SJSA1 (cell line): ENCODE measurements at places on chromosomes 2 and 18. TPM values are rescaled to one million over a fixed set of nuclear protein-coding genes. Genes with fewer than 3 reads are reported as not detected.

Gene MYO1B
- 87.6 and 106 TPM in 2 replicates for total RNA-seq

Gene CYRIA
- 1.00 and 1.7 TPM in 2 replicates for total RNA-seq

- no peaks in the 10 kb centered on the region for H3K36me3 ChIP-seq
- DNase-seq: no peak
- no peaks in the 10 kb centered on the region; the same call in 1 of the 2 replicates for H3K4me1 ChIP-seq
- no peak overlapping the region for H3K27ac ChIP-seq
- H3K4me3 ChIP-seq: no peak overlapping the region
These were observed 133.3 kb upstream of the SPRED2 start for GRCh38 chr2:65565681-65566080.

Gene KIF1A
- not detected in 2 replicates for total RNA-seq

Gene UNC80
- not detected in 2 replicates for total RNA-seq

DNA sequence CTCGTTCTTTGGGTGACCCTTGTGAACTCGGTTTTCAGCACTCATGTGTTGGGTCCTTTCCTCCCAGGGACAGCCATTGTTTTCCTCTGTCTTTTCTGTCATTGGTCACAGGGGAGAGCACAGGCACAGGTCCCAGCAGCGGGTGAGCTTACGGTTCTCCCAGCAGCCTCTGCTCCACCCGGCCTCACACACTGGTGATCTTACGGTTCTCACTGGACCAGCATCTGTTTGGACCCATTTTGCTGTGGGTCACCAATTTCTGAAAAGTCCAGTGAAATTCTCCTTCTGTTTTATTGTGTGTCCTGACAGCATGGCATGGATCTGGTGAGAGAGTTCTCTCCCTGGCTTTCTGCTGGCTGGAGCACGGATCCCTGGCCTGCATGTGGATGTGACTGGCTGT is 49.8 kb upstream of the ANKRD62 start:
- no peak overlapping the region for H3K4me3 ChIP-seq
- no peak for DNase-seq
- no peaks in the 10 kb centered on the region for H3K36me3 ChIP-seq
- H3K27ac ChIP-seq: no peak overlapping the region
- H3K27me3 ChIP-seq: no peaks in the 10 kb centered on the region

GRCh38 chr2:221549143-221549542 is 23.0 kb downstream of the EPHA4 start:
- H3K4me3 ChIP-seq: no peak overlapping the region
- H3K27ac ChIP-seq: no peak overlapping the region
- DNase-seq: no peak
- no peaks in the 10 kb centered on the region for H3K27me3 ChIP-seq
- no peaks in the 10 kb centered on the region for H3K4me1 ChIP-seq
- no peaks in the 10 kb centered on the region for H3K36me3 ChIP-seq

- H3K27ac ChIP-seq: 0 out of 2 replicates have a peak overlapping the region, but pooled peaks have one; percentile 3
- H3K4me3 ChIP-seq: no peak overlapping the region
These were observed 841.8 kb downstream of the SLC4A3 start for GRCh38 chr2:220469201-220469600.

DNA sequence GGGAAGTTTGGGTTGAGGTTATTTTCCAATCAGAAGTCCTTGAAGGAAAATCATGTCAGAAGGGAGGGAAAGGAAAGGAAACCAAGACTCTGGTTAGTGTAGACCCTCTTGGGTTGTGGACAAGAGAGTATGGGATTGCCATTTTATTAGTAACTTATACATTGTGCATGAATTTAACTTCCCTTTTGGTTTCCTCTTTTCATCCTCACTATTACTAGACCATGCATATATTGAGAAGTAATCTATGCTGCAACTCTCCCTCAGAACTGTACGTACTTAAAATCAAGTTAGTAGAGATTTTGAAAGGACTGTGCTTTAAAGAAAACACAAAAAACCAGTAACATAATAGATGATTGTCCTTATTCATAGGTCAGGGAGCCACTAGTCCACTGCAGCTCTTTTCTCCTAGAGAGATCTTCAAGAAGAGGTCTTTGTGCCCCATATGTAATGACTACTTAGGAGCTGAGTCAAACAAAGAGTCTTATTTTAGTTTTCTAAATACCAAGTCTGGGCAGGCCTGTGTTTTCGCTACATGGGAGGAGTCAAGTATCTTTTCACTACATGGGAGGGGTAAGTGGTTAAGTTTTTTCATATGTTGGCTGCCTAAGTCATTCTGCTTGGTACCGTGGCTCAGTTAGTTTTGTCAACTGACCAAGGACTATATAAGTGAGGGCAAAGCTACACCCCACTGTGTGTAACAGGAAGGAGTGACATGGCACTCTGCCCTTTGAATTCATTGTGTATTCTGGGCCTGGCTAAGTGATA is 25.2 kb upstream of the FAM117B start:
- H3K4me3 ChIP-seq: no peak overlapping the region
- no peak overlapping the region for H3K27ac ChIP-seq
- no peaks in the 10 kb centered on the region for H3K36me3 ChIP-seq

DNA sequence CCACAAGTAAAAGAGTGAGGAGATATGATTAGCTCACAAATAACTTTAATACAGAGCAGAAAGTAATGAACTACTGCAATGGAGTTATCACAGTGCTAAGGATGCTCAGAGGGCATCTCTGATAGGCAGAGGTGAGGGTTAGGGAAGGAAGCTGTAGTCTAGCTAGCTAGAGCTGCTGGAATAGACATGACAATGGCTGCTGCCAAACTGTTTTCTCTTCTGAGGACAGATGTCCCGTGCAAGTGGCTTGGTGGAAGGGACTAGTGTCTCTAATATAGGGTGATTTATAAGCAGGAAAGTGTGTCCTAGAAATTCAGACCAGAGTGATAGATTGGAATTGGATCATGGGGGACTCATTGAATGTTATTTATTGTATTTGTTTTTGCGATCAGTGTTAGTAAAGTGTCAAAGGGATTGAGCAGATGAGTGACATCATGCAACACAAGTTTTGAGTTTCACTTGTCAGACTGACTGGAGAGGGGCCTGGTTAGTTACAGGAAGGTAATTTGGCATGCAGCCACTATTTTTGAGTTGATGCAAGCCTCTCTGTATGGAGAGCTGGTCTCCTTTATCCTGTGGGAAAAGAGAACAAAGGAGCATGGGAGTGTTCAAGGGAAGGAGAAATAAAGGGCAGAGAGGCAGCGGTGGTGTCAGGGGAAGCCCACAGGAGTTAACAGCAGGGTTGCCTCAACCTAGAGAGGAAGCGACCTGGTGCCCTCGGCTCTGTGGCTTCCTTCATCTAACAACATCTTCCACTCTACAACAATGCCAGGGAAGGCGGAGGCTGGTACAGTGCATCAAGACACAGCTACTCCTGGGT is 1.9 kb downstream of the CTLA4 start:
- H3K4me1 ChIP-seq: no peaks in the 10 kb centered on the region
- H3K27me3 ChIP-seq: 0 out of 2 replicates have a peak, but pooled peaks cover 4% of the 10 kb centered on the region
- no peaks in the 10 kb centered on the region for H3K36me3 ChIP-seq
- no peak overlapping the region for H3K27ac ChIP-seq
- no peak for DNase-seq

- no peak overlapping the region for H3K27ac ChIP-seq
- peaks cover 15% of the 10 kb centered on the region for H3K27me3 ChIP-seq
- H3K4me3 ChIP-seq: no peak overlapping the region
- H3K36me3 ChIP-seq: no peaks in the 10 kb centered on the region
- DNase-seq: no peak
These were observed 22.3 kb upstream of the INSIG2 start for GRCh38 chr2:118065921-118066511.
